ENCODE measurements at places on chromosomes 2 and 18.

GRCh38 chr2:6793371-6793770 is 72.3 kb downstream of the CMPK2 start:
- DNase-seq = no peak

DNA sequence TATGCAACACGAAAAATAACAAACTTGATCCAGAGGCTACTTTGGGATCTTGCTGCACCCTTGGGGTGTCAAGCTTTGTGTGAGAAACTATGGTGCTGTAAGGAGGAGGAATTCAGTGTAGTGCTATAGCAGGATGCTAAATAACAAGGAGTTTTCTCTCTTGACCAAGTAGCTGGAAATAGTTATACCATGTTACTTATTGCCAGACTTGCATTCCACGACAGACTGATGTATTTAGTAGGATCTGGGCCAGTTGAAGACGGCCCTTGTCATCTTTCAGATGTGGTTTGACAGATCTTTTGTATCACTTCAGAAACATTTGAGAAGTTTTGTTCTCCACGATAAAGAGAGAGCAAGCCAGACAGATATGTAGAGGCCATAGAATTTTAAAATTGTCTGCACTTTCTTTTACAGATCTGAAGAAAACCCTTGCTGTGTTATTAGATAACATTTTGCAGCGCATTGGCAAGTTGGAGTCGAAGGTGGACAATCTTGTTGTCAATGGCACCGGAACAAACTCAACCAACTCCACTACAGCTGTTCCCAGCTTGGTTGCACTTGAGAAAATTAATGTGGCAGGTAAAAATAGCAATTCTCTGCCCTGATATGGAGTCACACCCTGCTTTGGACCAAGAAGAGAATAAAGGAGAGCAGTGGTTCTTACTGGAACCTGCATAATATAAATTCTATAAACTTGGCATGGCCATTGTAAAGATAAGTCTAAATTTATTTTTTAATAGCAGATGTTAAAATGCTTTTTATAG is 16.3 kb downstream of the MGAT5 start:
- DNase-seq = peak; percentile 60

DNA sequence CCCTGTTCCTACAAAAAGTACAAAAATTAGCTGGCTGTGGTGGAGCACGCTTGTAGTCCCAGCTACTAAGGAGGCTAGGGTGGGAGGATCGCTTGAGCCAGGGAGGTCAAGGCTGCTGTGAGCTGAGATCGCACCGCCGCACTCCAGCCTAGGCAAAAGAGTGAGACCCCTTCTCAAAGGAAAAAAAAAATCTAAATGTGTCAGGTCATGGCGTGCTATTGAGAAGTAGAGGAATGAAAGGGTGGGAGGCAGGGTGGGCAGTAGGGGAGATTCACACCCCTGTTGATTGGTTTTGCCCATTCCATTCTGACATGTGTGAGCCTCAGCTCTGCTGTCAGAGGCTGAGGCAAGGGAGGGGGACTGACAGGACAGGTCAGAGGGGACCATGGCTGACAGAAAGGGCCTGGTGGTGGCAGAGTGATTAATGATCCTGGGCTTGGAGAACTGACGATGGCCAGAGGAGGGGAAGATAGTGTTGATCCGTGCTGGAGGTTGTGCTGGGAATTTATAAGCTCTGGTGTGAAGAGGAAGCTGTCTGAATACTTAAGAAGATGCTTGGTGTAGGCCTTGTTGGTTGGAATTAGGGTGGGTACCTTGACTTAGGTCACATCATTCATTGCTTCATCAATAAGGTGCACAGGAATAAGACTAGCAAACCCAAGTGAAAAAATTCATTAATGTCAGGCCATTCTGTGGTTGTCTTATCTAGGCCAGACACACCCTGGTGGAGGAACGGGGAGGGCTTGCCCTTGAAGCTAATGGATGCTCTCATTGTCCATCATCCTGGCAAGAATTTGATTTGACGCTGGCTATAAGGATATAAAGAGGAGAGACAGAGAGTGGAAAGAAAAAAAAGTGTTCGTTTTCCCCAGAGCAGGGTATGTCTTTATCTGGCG is 19.1 kb upstream of the SMARCAL1 start:
- no peak for DNase-seq

DNA sequence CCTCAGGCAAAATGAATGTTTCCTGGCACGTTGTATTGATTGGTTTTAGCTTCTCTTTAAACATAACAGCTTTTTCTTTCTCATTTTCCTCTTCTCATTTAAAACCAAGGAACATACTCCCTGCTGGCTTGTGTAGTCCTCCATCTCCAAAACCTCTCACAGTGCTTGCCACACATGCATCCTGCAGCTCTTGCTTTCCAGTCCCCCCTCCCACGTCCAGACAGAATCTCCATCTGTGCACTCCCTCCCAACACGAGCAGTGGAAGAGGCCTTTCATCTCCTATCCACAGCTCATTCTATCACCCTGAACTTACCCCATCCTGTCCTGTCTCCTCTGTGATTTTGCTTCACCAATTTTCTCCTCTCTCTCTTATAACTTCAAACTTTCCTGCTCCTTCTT is 99.6 kb upstream of the THSD7B start:
- no peak for DNase-seq

GRCh38 chr2:120821446-120822160 is 85.9 kb downstream of the GLI2 start:
- DNase-seq = no peak

GRCh38 chr2:5766561-5766960 is 74.4 kb downstream of the SOX11 start:
- DNase-seq = peak; percentile 91

GRCh38 chr2:200809506-200810251 is 2.0 kb upstream of the BZW1 start:
- DNase-seq = no peak

- no peak for DNase-seq
These were observed 184.8 kb upstream of the SOX11 start for GRCh38 chr2:5507367-5507766.

DNA sequence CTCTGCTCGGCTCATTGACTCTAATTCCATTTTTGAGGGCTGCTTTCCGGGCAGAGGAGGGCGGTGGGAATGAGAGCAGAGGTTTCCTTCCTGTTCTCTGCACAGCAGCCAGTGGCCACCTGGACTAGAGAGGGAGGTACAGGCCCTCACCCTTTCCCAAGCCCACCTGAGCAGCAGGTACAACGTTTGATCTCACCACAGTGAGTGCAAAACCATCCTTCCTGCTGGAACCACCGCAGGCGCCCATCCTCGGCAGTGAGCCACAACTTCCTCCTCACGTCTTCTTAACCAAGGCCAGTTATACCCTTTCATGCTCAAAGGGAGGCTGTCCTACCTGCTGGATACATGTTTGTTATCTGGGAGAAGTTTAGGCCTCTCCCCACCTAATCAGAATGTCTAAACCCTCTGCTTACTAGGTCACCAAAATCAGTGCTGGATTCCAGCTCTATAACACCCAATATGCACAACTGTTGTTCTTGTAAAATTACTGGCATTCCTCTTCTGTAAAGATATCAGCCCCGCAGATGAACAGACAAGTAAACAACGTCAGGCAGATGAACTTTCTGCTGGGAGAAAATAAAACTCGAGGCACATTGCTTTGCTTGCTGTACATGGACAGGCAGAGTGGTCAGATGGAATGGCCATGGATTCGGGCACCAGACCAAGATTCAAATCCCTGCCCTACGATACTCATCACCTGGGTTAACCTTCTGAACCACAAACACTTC is 191.4 kb downstream of the SH3RF3 start:
- no peak for DNase-seq

DNA sequence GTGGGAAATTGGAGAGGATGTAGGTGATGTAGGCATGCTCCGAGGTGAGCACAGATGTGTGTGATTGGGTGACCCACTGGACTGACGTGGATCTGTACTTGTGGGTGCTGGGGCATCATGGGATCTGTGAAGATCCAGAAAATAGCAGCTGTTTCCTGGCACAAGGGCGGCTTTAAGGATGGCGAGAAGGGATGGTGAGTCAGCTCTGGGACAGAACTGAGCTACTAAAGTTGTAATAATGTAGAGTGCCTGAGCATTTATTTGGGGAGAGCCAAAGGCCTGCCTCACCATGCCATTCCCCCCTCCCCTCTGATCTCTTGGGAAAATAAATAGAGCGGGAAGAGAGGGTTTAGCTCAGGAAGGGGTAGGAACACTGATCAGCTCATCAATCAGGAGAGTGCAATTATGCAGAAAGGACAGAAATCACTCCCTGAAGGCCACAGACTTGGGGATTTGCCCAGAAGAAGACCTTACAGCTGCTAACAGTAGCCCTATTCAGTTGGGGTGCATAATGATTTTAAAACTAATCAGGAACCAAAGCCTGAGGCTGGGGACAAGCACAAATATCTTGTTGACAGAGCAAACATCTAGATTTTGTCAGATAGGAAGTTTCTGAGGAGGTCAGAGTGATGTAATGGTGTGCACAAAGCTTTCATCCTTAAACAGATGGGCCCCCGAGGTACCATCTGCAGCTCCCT is 30.3 kb downstream of the TANC1 start:
- DNase-seq = peak; percentile 45

GRCh38 chr2:150234787-150235446 is 252.6 kb downstream of the RND3 start:
- DNase-seq = peak; percentile 95

DNA sequence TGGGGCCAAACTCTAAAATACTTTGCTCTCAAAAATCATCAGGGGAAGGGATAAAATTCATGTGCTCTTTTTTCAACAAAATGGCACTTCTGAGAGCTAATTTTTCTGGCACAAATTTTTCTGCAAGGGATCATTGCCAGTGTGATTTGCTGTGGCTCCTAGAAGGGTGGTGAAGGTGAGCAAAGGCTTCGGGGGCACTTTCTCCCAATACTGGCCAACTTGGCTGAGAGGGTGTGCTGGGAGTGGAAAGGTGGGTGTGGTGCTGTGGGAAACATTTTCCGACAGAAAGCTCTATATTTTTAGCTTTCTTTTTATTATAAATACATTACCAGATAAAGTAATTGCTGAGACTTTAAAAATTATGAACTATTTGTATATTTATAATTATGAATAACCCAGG is 419 bp downstream of the SMYD1 start:
- DNase-seq = no peak

DNA sequence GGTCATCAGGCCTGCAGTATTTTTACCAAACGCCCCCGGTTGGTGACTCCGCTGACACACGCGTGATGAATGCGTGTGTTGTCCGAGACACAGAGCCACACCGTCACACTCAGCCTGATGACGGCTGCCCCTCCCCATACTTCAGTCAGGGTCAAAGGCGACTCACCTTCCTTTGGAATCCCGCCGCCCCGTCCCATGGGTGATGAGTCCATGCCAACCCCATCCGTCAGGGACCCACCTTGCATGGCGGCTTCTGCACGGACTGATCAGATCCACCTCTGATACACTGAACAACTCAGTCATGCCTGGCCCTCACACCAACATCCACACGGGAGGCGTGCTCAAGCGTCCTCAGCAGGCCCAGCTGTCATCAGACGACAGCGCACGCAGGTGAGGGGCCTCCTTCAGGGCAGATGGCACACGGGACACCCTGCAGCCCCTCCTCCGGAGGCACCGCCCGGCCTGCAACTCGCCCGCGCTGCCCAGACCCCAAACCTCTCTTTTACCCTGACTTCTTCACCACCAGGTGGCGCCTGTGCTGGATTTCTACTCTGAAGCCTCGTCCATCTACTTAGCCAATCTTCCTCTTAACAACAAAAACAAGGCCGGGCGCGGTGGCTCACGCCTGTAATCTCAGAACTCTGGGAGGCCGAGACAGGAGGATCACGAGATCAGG is 89.2 kb downstream of the ZNF516 start:
- DNase-seq = peak; percentile 52

DNA sequence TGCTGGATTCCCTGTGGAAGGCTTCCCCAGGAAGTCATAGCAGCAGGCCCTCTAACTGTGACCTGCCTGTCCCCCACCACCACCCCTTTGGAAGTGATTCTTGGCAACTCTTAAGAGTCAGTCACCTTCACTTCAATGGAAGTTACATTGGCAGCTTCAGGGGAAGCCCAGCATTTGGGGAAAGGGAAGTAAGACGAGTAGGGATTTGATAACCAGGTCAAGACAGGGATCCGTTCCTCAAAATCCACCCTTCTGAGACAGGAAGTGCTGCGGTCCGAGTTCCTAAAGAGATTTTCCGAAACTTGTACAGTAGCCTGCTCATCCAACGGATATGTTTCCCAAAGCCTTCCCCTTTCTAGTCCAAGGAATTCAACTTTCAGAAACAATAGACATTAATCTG is 54.2 kb downstream of the MRPL35 start:
- no peak for DNase-seq

GRCh38 chr2:65380255-65380654 is 52.1 kb downstream of the SPRED2 start:
- no peak for DNase-seq

DNA sequence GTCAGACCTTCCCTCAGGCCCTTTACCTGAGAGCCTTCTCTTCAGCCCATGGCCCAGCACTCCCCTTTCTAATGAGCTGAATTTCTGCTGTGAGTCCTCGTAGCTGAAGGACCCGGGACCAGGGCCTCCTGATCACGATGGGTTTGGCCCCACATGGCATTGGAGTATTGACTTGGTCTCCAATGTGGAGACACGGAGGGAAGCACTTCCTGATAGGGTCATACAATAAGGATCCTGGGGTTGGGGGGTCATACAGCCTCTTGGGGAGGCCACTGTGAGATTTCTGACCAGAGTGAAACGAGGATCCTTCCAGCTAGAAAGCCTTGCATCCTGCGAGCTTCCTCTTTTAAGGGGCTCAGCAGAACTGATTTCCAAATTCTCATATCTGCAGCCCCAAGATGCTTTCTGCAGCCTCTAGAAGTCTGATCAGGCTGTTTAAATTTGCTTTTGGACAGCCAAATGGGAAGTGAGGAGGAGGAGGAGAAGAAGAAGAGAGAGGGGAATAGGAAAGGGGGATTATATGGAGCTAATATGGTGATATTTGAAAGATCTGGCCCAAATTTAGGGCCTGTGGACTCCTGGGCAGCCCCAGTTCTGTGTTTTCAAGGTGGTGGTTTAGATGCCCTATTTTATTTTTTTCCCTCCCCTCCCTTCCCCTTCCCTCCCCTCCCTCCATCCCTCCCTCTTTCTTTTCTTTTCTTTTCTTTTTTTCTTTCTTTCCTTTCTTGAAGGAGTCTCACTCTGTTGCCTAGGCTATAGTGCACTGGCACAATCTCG is 38.9 kb downstream of the RHOB start:
- DNase-seq = no peak

DNA sequence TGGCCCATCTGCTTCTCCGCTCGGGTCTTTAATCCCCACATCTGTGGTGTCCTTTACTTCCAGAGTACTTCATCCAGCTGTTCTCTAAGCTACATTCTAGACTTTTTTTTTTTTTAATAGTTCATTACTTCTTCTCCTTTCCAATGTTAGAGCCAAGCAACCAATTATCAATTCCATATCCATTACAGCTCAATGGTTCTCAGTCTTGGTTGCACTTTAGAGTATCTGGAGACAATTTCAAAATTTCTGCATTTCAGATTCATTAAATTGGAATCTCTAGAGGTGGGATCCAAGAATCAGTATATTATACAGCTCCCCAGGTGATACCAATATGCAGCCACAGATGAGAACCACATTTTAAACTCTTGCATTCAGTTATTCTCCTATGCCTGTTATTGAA is 43.9 kb upstream of the ZSWIM2 start:
- DNase-seq = no peak

- DNase-seq = no peak
These were observed 8.8 kb downstream of the ATIC start for GRCh38 chr2:215320679-215321078.

All from fibroblast of skin of right biceps (primary cell).